ENCODE measurements at places on chromosomes 6 and 20.

- DNase-seq: no peak
Measured at GRCh38 chr6:119043265-119043664, 35.2 kb downstream of the FAM184A start.

GRCh38 chr20:33697129-33697528 is 10.9 kb upstream of the E2F1 start:
- DNase-seq: no peak

- no peak for DNase-seq
Measured at GRCh38 chr20:829551-829950, 4.0 kb upstream of the FAM110A start.

DNA sequence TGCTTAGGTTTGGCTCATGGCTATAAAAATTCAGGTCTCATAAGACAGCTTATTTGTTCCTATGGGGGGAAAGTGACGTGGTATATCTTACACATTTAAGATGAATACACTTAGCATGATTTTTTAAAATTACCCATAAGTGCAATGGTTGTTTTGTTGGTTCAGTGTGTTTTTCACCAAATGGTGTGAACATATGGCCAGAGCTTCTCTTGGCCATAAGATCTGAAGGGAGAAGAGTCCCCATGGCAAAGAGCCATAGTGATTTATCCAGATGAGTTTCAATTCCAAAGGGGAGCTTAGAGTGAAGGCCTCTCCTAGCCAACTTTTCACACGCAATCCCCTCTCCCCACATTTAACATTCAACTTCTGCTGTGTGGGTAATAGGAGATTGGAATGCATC is 107.6 kb downstream of the TMEM242 start:
- DNase-seq: no peak

- no peak for DNase-seq
Measured at GRCh38 chr20:8726460-8726859, 342.4 kb upstream of the PLCB4 start.

- no peak for DNase-seq
Measured at GRCh38 chr6:170296423-170296745, 5.5 kb upstream of the DLL1 start.

DNA sequence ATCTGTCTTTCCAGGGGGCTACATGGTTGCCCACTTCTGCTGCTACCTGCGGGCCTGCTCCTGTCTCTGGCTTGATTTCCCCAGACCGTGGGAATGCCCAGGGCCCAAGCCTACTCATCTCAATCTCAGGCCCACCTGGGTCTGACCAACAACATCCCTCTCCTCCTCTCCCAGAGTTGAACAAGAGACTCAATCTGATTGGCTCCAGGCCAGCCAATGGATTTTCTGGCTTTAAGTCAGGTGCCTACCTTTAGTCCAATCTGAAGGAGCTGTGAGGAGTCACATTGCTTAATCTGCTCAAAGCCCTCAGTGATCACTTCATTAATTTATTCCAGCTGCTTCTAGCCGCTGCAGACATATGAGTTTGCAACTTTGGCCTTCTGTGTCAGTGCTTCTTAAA is 162.4 kb upstream of the KCNG1 start:
- no peak for DNase-seq

DNA sequence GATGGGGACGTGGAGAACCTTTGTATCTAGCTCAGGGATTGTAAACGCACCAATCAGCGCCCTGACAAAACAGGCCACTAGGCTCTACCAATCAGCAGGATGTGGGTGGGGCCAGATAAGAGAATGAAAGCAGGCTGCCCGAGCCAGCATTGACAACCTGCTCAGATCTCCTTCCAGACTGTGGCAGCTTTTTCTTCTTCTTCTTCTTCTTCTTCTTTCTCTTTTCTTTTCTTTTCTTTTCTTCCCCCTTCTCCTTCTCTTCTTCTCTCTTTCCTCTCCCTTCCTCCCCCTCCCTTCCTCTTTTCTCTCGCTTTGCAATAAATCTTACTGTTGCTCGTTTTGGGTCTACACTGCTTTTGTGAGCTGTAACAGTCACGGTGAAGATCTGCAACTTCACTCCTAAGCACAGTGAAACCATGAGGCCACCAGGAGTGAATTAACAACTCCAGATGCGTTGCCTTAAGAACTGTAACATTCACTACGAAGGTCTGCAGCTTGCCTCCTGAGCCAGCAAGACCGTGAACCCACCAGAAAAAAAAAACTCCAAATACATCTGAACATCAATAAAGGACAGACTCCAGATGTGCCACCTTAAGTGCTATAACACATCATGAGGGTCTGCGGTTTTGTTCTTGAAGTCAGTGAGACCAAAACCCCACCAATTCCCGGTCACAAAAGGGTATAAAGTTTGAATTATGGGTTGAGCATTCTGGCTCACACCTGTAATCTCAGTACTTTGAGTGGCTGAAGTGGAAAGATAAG is 19.6 kb upstream of the SERPINB1 start:
- no peak for DNase-seq

Measured in left ventricle myocardium inferior (tissue), 1 donor.